ENCODE measurements at places on chromosomes 4 and X.
A peak's percentile ranks its signal among the peaks of the same experiment; 100 is the strongest.

GRCh38 chr4:124090021-124090420 is 622.5 kb downstream of the ANKRD50 start:
- no peak for DNase-seq

DNA sequence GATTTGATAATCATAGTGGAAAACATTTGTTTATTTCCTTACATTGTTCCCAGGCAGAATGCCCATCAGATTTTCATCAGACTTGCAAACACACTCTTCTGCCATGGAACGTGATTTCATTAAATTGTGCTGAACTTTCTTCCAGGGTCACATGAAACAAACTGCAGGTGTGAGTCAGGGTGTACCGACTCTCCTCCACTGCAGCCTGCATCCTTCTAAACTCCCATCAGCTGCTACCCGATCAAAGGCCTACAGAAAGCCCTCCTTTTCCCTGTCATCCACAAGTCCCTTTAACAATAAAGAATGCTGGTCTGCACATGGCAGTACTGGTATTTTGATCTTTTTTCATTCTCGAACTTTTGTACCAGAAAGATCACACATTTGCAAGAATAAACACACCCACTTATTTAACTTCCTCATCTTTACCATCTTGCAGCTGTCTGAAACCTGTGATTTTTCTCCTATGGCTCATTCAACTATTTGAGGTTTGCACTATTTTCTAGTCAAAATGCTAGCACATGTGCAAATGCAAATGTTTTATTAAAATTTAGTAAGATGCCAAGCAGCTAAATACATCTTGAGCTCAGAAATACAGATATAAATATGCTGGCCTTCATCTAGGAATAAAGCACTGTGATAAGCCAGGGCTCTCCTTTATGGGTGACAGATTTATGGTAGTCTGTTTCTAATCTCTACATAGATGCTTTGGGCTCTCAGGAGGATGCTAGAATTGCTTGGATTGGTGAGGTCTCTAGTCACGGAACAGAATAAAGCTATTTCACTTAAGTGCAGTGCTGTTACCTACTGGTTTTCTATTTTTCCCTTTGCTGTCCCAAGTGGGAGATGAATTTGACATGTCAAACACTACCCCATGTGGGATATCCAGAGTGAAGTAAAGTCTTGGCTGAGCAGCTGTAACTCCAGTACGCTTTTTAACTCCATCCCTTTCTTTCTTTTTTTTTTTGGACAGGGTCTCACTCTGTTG is 25.8 kb upstream of the ARHGAP24 start:
- DNase-seq = no peak

DNA sequence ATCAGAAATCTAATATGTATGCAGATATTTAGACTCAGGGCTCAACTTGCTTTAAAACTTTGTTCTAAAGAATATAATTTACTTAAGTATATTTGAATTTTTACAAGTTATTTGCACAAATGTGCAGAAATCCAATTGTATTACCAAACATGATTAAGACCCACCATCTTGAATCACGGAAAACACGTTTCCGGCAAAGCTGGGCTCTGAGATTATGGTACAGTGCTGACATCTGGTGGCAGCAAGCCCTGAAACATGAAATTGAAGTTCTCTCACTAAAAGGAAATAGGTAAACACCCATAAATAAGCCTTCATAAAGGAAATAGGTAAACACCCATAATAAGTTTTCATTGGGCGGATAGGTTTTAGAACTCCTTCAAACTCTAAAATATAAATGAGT is 98.3 kb upstream of the MAOA start:
- DNase-seq = peak; percentile 19

DNA sequence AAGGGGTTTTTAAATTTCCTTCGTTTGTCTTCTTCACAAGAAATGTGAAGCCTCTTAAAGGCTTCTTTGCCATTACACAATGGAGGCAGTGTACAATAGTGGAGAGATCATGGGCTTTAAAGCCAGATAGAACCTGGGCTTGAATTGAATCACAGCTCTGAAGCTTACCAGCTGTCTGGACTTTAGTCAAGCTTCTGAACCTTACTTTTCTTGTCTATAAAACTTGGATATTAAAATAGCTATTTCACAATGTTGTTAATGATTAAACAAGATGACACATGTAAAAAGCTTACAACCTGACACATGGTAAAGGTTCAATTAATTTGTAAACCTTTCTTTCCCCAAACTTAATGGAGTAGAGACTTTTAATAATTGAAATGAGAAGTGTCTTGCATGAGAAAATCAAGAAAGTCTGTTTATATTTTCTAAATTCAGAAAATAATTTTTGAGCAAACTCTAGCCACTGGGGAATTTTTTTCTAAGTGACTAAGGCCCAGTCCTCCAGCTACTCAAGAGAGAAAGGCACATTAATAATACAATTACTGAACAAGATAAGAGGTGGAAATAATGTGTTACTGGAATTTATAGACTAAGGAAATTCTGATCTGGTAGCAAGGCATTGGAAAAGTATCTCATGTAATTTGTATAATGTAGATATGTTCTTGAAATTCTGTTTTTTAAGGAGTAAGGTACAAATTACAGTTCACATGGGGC is 21.7 kb upstream of the TBC1D8B start:
- no peak for DNase-seq
